ENCODE measurements at places on chromosomes 6 and 20.

- no peak for DNase-seq
Measured at GRCh38 chr20:4050203-4050980, 35.0 kb upstream of the RNF24 start.

DNA sequence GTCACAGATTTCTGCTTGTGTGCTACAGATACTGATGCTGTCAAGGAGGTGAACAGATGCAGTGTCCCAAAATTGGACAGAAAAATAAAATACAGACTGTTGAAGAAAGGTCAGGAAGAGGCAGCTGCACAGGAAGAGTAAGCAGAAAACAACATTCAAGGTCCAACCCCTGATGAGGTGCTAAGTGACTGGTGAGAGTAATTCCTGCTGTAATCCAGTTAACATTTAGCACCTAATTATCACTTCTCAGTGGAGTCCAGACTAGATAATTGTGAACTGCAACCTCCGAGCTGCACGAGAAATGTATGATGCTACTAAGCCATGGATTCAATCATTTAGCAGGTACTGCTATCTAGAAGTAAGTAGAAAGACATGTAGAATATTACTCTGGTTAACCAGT lies 36.3 kb upstream of the NRSN1 start:
- DNase-seq = no peak

DNA sequence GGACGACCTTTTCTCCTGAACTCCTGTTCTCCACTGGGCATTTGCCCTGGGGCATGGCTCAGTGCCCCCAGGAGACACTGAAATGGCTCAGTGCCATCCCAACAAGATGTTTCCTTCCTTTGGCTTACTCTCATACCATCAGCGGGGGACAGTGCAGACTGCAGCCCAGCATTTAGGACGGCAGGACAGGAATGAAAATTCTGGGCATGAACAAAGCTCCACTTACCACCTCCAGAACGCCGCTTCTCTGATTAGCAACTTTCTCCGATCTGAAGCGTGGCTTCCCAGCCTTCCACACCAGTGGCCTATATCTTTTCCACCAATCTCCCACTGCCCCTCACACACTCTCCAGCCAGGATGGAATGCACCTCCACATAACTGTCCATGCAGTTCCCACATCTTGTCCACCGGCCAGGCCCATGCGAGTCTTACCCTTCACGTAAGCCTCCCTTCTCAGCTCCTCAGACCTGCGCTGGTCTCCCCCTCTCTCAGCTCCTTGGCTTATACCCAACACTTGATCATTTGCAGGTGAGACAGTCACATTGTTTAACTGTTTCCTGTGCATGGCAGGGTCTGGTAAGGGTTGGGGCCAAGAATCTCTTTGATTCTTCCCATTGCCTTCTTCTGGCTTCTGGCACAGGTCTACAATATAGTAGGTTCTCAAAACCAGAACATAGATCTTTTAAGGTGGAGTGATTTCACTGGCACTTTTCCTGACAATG lies 114.5 kb downstream of the FYN start:
- no peak for DNase-seq

- DNase-seq = no peak
Measured at GRCh38 chr6:24743944-24744335, 25.0 kb upstream of the C6orf62 start.

GRCh38 chr6:100988391-100988984 lies 107.4 kb upstream of the ASCC3 start:
- DNase-seq = no peak

GRCh38 chr6:72955666-72956065 lies 269.6 kb downstream of the KHDC1L start:
- DNase-seq = no peak
